Stimulated activated CD8-positive, alpha-beta memory T cell treated with anti-CD3 and anti-CD28 coated beads, Interleukin-7, amount 100 ng/mL, for 48 hours (primary cell): ENCODE measurements at places on chromosomes 3 and 15.

- no peak for DNase-seq
Measured at GRCh38 chr15:71290002-71290401, 174.7 kb downstream of the THSD4 start.

- no peak for DNase-seq
Measured at GRCh38 chr3:29242296-29242695, 38.6 kb upstream of the RBMS3 start.

DNA sequence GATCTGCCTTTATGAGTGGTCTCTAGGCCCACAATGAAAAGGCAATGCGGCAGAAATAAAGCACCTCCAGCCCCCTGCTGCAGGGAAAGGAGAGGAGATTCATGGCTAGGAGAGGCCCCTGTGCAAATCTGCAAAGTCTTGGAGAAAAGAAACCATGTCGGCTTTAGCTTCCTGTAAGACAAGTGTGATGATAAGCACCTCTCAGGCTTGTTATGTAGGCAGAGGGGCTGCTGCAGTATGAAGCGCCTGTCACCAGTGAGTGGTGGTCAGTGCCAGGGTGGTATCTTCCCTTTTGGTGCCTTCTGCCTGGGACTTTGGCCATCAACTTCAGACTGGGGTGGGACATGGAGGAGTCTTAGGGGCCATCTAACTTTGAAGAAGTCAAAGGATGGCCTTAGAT, 59.2 kb upstream of the ARHGEF3 start:
- no peak for DNase-seq

DNA sequence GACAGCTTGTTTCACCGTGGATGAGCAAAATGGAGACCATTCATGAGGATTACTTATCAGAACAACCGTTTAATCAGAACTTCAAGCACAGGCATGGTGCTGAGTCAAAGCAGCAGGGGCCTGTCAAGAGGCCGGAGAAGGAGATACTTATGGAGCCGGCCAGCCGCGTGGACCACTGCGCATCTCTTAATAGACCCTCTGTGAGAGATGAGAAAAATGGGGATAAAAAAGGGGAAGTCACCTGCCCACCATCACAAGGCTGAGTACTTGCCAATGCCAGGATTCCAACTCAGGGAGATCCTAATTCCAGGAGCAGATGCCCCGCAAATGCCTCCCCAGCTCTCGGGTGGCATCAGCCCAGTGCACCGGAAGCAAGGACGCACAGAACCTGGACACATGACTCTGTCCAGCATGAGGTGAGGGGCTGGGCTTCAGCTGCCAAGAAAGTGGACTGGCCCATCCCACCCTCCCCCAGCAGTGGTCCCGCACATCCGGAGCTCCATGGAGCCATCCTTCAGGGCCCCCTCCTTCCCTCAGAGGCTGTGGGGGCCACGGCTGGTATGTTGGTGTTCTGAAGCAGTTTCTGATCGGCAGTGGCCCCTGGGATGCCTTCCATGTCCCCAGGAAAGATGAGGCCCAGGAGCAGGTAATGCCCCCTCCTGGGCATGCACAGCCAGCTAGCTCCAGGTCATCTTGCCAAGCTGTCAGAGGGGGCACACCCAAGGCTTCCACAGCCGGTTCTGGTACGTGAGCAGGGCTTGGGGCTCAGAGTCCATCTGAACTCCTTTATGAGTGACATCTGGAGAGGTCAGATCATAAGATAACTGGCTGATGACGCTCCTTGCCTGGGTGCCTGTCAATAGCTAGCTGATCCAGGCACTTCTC, 143.8 kb downstream of the ATP10A start:
- DNase-seq: no peak

DNA sequence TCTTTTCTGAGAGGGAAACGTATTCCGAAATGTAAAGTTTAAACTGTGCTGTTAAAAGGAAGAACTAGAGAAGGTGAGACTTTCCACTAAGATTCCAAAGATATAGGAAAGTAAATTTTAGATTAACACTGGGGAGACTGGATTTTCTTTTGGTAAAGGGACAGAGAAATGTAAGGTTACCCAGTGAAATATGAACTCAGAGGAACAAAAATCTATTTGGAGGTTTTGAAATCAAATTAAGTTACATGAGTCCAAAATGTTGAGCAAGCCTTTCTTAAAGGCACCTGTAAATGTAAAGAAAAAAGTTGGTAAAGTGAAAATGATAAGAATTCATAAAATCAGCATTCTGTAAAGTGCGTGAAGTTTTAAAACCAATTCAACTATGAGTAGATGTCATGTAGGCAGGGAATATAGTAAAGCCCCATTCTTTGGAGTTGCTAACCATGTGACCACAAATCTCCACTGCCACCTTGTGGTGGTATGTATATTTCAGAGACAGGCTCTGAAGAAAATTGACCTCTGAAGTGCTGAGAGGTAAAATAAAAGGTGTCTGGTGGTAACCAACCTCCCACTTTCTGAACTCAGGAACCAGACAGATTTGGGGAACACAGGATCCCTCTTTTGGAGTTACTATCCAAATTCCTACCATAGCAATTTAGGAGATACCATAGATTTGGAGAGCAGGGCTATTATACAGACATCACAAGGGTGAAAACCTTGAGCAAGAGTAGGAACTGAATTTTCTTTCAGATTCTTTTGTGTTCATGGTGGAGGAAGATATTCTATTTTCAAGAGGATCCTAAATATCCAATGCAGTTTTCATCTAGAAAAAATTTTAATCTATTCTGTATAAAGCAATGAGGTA, 215.3 kb downstream of the ROBO2 start:
- DNase-seq: no peak

- DNase-seq: no peak
Measured at GRCh38 chr3:157199841-157200240, 39.9 kb upstream of the CCNL1 start.

DNA sequence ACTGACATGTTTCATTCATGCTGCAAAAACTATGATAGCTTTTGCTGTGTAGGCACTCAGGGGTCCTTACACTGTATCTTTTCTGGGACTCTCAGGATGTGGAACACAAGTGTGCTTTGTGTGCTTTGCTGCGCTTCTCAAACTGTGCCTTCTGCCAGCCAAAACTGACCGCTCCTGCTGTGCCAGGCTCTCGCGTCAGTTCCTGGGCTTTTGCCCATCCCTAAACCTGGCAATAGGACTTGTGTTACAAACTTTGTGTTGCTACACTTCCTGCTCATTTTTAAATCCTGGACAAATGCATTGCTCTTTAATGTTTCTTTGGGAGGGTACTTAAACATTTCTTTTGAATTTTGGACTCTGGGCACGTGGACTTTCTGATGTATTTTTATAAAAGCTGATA, 60.3 kb downstream of the DIPK2A start:
- no peak for DNase-seq

- no peak for DNase-seq
Measured at GRCh38 chr3:197149-197827, 725 bp downstream of the CHL1 start.

- no peak for DNase-seq
Measured at GRCh38 chr3:10122724-10123123, 7.2 kb downstream of the BRK1 start.

DNA sequence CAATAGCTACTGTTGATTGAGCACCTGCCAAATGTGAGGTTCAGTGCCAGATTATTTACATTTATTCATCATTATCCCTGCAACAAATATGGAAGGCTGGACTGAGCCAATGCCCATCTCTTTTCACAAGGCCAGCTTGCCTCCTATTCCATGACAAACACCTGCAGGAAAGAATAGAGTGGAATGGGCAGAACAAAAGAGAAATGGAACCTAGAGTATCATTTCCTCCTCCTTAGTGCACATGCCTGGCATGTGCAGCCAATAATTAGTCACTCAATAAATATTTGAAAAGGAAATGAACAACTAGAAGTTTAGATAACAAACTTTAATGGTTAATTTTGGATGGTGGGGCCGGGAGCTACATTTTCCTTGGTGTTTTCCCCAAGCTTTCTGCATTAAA, 61.4 kb upstream of the MYRIP start:
- DNase-seq: no peak
